ENCODE measurements at places on chromosomes 13 and 19.
A peak's percentile ranks its signal among the peaks of the same experiment; 100 is the strongest.

DNA sequence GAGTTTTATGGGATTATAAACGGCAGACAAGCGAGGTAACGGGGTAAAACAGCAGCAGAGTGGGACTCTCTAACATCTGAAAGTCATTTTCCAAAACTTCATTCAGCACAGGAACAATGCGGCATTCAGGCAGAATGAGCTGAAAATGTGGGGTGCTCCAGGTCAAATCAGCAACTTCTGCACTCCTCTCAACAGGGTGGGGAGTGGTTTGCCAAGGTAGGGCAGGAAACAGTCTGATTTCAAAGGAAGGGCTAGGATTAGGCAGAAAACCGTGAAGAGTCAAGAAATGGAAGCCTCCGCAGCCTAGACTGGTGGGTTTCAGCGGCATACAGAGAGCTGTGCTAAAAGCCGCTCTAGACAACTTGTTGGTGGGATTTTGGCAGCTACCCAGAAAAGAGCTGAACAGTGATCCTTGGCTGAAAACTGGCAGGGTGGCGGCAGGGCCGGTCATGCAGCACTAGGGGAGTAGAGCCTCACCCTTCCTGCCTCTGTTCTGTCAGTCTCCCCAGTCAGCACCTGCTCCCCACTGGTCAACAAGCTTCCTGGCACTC, 154.2 kb upstream of the KLF12 start:
- peak; percentile 26 for DNase-seq

DNA sequence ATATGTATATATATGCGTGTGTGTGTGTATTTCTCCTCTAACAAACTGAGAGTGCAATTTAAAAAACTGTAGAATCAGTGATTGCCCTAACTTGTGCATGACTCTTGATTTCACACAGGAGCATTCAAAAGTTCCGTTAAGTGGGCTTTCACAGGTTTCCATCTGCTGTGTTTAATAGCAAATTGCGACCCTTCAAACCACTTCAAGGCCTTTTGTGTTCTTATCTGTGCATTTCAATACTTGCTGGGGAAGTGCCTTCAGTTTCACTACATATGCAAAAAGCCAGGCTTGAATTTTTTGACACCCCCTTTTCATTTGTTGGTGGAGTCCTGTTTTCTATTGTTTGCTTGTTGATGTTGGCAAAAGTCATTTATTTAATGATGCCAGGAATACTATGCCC, 158.0 kb downstream of the TM9SF2 start:
- no peak for DNase-seq

DNA sequence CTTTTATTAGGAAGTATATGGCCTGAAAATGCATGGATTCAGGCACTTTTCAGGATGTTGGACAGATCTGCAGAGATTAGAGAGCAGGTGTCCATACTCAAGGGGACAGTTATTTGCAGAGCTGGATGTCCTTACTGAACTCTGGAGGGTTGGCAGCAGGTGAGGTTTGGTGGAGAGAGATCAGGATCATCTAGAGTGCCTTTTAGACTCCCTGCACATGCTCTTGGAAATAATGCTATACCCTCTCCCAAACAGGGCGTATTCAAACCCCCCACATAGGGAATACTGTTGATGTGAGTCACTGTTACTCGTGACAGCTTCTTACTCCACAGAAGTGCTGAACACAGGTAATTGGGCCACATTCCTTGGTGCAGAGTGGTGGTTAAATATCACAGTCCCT, 725.7 kb upstream of the SGCG start:
- DNase-seq = no peak

DNA sequence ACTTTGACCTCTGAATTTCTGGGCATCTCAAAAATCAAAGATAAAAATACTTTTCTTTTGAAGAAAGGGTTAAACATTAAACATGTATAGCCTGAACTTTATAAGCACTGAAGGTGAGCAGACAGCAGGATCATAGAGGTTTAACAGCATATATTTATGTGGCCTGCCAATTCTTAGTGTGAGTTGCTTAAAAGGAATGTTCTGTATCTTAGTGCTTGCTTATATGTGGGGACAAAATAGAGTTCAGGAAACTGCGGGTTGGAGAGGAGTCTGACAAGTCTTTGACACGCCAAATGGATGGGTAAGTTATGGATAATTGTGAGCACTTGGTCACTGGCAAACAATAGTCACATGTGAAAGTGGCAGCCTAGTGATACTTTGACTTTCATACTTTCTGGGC, 1419.4 kb upstream of the SPRY2 start:
- no peak for DNase-seq

DNA sequence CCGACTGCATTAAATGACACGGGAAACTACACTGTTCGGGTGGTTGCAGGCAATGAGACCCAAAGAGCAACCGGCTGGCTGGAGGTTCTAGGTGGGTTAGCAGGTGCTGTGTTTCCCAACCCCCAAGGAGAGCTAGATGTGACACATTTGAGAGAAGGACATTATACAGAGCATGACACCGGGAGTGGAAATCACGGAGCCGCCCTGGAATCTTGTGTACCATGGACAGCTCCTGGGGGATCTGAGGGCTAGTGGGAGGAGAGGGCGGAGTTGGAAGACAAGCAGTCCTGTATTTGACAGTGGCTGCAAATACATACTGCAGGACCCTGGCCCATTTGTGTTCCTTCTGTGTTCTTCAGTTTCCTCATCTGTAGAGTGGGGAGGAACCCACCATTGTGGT, 2.3 kb downstream of the CEACAM18 start:
- DNase-seq = no peak

GRCh38 chr13:28735481-28736029, 16.8 kb upstream of the SLC46A3 start:
- no peak for DNase-seq

DNA sequence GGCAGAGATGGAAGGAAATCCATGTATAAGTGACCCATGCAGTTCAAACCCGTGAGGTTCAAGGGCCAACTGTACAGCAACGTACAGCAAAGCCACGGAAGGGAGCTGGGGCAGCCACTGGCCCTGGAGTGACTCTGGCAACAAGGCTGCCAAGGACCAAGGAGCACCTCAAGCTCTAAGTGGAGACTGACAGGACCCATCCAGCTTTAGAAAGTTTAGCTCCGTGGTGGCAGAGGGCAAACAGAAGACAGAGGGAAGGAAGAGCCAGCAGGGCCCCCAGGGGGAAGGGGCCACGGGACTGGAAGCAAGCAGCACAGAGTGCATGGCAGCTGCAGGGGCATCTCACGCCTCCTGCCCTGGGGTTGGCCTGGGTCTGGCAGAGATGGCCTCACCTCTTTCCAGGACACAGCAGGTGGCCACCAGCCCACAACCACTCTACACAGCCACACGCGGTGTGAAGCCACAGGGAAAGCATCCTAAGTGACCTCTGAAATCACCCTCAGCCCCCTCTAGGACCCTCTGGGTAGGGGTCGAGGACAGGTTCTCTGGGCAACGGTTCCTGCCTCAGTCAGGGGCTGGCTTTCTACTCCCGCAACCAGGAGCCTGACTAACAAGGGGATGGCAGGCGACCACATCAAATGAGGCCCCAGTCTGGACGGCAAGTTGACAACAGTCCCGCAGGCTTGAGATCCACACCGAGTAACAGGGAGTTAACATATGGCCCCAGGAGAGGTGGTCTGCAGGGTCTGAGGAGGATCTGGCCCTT, 3.8 kb downstream of the MIER2 start:
- DNase-seq = no peak

DNA sequence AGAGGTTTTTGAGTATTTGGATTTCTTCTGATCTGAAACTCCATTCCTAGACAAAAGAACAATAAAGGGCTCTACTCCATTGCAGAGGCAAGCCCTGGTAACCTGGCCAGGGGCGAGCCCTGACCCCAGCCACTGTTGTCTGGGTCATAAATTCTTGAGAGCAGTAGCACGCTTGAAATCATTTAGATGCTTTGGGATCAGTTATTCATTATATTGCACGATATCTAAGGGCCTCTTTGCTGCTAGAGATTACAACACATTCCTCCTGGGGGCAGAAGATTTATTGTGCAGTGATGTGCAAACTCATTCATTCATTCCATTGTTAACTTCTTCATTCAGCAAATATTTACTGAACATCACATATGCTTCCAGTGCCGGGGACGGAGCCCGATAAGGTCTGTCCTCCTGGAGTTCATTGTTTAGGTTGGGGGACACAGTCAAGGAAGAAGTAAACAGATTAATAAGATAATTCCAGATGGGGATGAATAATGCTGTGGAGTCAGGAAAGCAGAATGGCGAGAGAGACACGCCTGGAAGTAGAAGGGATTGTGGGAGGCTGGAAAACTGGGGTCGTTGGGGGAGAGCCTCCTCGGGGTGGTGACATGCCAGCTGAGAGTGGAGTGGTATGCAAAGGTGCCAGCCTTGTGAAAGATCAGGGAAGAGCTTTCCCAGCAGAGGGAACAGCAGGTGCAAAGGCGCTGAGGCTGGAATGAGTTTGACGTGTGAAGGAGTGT, 34.9 kb downstream of the SIPA1L3 start:
- no peak for DNase-seq

- no peak for DNase-seq
Measured at GRCh38 chr13:66424422-66424821, 805.7 kb downstream of the PCDH9 start.

DNA sequence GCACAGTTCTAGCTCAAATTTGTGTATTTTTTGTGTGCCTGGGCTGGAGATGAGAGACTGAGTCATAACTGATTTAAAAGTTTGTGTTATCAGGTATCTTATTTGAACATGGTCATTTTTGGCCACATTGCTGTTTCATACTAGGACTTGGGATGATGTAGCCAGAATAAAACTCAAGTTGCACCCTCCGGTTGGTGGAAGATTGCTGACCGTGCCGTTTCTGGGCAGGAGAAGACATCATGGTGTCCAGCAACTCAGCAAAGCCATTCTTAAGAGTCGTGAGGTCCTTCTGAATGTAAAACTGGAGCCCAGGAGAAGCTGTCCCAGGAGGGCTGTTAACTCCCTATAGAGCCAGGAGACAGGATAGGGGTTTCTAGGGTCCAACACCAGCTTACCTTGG, 7.6 kb downstream of the CEBPG start:
- DNase-seq = no peak

GRCh38 chr13:38309397-38309796, 40.3 kb upstream of the UFM1 start:
- DNase-seq = no peak

DNA sequence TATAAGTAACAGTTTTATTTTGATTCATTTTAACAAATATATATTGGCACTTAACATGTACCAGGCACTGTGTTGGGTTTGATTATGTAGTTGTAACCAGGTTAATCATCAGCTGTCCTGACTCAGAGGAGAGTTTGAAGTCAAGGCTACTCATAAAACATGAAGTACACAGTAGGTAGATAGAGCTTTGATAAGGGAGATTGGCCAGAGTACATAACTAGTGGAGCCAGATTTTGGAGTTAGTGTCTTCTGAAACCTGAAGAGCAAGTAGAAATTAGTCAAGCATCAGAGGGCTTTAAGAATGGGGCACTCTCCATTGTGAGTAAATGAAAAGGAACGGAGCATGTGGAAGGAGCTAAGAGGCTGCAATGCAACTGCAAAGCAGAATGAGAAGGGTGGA, 333.9 kb downstream of the RFC3 start:
- no peak for DNase-seq

- no peak for DNase-seq
Measured at GRCh38 chr19:4474514-4475022, 2.5 kb downstream of the HDGFL2 start.

- no peak for DNase-seq
Measured at GRCh38 chr13:29101409-29101808, 281.3 kb downstream of the MTUS2 start.

GRCh38 chr19:44582581-44583265, 30.6 kb upstream of the IGSF23 start:
- DNase-seq = no peak

- DNase-seq = no peak
Measured at GRCh38 chr13:20389696-20390525, 135.7 kb downstream of the CRYL1 start.

GRCh38 chr19:17389957-17390664, 3.9 kb downstream of the CCDC194 start:
- DNase-seq = no peak

- DNase-seq = no peak
Measured at GRCh38 chr19:10617409-10618121, 7.8 kb upstream of the SLC44A2 start.

DNA sequence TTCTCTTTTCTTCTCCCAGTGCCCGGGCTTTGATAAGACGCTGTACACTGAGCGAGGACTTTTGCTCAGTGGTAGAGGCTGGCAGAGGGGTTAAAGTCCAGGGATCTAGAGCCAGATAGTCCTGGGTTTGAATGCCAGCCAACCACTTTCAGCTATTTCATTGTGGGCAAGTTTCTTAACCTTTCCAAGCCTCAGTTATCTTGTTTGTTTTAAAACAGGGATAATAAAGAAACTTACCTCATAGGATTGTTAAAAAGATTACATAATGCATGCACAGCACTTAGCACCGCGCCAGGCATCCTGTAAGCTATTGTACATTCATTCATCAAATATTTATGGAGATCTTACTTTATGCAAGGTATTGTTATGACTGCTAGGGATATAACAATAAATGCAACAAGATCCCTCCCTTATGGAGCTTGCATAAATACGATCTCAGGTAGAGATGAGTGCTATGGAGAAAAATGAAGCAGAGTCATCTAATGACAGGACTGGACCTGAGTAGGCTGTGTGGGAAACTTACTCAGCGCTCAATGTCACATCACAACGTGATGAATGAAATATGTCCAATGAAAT, 70.8 kb downstream of the LNX2 start:
- no peak for DNase-seq

- no peak for DNase-seq
Measured at GRCh38 chr13:93305886-93306285, 79.3 kb downstream of the GPC6 start.

GRCh38 chr13:26682606-26683005, 78.0 kb downstream of the GPR12 start:
- DNase-seq = no peak

DNA sequence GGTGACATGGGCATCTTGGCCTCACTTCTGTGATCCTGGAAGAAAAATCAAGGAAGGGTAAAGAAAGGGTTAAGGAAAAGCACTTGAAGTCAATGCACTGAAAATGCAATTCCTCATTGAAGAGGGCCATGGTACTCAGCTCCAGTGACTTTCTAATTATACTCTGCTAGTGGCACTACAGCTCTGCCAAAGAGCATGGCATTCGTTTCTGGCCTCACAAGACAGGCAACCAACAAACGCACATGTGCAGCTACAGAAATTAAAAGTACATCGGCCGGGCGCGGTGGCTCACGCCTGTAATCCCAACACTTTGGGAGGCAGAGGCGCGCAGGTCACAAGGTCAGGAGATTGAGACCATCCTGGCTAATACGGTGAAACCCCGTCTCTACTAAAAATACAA, 21.8 kb downstream of the SACS start:
- DNase-seq = no peak

- no peak for DNase-seq
Measured at GRCh38 chr13:85509512-85509911, 289.7 kb downstream of the SLITRK6 start.

DNA sequence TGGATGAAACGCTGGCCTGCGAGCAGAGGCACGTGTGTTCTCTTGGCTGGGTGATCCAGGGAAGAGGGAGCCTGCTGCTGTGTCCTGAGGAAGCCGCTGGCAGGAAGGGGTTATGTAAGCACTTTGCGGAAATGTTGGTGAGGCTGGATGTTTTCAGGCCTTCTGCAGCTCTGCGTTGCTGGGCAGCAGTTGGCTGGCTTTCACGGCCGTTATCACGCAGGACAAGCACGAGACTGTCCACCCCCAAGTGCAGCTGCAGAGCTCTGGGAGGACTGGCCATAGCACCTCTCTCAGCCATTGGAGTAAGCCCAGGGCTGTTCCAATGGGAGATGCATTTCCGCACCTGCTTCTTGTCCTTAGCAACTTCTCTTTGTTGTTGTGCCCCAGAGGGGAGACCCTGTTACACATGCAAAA, 146.9 kb upstream of the SOX21 start:
- DNase-seq = no peak

- DNase-seq = no peak
Measured at GRCh38 chr13:79986890-79987289, 354.0 kb downstream of the SPRY2 start.

- no peak for DNase-seq
Measured at GRCh38 chr13:78593652-78594455, 9.5 kb downstream of the POU4F1 start.

Measured in CD4-positive, alpha-beta T cell treated with Interleukin-6 at 100 ng/mL for 8 hours (primary cell).